ENCODE measurements at places on chromosomes 1 and 21.
A peak's percentile ranks its signal among the peaks of the same experiment; 100 is the strongest.

GRCh38 chr1:224641030-224641429 is 24.9 kb downstream of the CNIH3 start:
- no peak for DNase-seq

DNA sequence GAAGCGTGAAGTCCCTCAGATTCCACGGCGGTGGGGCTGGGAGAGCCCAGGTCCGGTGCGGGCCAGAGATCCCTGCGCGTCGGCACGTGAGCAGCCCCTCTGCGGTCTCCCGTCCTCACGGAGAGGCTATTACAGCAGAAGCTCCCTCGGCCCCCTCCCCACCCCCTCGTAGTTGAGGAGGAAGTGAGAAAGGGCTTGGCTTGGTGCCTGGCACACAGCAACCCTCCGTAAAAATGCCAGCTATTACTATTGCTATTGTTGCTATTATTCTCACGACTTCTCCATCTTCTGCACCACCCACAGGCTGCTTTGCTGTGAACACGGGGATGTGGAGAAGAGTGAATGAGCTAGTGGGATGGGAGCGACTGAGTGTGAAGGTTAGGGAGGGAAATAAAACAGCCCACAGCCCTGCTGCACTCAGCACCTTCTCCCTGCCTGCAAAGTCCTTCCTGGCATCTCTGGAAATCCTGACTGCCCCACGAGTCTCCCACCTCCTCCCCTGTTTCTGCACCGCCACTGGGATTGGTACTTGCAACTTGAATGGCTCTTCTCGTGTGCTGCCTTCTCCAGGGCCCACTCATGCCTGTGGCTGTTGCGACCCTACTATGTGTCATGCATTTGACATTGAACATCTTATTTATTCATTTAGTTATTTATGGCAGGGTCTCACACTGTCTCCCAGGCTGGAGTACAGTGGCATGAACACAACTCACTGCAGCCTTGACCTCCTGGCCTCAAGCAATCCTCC is 26.6 kb downstream of the ZBTB18 start:
- DNase-seq = no peak

GRCh38 chr1:246043556-246043955 is 463.5 kb downstream of the SMYD3 start:
- DNase-seq = no peak

DNA sequence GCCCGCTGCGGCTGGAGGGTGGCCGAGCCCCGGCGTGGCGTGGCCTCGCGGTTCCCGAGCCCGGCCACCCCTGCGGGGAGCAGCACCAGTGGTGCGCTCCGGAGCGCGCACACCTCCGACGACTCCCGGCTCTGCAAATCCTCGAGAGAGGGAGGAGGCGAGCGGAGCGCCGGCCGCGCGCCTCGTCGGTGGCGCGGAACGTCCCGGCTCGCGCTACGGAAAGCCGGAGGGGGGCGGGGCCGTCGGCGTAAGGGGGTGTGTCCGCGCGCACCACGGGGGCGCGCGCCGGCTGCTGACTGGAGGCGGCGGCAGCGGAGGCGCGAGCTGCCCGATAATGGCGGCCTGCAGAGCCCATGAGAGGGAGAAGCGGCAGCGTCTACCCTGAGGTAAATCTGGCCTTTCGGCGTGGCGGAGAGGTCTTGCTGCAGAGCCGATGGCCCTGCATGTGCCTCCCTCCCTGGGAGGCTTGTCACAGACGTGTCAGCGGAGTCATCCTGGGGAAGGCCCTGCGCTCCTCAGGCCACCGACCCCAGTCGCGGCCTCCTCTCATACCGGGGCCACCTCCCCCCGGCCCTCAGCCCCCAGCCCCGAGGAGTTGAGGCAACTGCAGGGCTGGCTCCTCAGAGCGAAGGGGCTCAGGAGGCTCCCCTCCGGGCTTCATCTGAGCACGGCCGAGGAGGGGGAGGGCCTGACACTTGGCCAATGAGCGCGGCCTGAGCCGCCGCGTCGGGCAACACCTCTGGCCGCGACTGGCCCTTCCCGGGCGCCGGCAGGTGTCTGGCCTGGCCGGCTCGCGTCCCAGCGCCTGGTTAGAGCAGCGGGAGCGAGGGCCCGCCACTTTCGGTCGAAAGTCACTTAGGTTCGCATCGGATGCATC is at the start of gene PDIK1L:
PDIK1L (plus strand) TSS at position 295 of the 877 bp plus-strand sequence. CDS start 2,485 bp downstream, outside the sequence.
- DNase-seq = peak; percentile 94

DNA sequence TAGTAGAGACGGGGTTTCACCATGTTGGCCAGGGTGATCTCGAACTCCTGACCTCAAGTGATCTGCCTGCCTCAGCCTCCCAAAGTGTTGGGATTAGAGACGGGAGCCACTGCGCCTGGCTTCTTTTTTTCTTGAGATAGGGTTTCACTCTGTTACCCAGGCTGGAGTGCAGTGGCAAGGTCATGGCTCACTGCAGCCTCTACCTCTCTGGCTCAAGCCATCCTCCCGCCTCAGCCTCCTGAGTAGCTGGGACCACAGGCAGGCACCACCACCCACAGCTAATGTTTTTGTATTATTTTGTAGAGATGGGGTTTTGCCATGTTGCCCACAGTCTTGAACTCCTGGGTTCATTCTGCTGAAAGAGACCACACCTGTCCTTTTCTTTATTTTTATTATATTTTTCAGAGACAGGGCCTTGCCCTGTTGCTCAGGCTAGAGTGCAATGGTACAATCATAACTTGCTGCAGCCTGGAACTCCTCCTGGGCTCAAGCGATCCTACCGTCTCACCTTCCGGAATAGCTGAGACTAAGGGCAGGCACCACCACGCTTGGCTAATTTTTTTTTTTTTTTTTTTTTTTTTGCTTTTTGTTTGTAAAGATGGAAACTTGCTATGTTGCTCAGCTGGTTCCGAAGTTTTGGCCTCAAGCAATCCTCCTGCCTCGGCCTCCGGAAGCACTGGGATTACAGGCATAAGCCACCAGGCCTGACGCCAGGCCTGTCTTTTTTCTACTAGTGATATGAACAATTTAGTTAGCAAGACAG is 3.1 kb downstream of the LMNA start:
- no peak for DNase-seq

DNA sequence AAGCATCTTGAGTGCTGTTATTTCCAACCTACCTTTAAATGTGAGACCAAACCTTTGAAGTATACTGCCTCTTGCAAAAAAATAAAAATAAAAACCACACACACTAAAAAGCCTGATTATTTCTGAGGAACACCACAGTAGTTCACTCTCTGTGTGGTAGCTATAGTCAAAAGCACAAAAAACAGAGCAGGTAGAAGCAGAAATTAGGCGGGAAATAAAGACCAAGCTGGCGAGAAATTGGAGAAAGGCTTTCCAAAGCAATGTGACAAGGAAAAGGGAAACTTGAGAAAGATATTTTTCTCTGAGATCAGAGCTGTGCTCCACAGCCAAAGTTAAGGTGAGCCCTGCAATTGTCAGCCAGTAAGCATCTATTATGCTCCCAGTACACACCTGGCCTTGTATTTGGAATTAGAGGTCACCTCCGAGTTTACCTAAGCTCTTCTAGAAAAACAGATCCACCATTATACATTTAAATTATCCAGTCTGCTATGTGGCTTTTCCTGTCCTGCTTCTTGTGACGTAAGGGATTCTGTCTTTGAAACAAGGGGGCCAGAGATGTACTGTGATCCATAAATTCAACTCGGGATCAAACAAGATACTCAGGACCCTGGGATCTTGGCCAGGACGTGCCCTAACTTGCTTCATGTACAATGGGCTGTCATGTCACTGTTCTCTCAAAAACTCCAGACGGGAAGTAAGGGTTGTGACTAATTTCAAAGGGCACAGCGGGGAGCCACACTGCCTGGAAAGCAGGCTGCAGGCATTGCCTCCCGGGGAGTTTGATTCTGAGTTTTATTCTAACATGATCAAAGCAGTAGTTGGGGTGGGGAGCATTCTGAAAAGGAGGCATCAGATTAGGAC is 39.8 kb upstream of the RAB4A start:
- DNase-seq = no peak

GRCh38 chr21:43626390-43626789 is 32.9 kb downstream of the HSF2BP start:
- no peak for DNase-seq

DNA sequence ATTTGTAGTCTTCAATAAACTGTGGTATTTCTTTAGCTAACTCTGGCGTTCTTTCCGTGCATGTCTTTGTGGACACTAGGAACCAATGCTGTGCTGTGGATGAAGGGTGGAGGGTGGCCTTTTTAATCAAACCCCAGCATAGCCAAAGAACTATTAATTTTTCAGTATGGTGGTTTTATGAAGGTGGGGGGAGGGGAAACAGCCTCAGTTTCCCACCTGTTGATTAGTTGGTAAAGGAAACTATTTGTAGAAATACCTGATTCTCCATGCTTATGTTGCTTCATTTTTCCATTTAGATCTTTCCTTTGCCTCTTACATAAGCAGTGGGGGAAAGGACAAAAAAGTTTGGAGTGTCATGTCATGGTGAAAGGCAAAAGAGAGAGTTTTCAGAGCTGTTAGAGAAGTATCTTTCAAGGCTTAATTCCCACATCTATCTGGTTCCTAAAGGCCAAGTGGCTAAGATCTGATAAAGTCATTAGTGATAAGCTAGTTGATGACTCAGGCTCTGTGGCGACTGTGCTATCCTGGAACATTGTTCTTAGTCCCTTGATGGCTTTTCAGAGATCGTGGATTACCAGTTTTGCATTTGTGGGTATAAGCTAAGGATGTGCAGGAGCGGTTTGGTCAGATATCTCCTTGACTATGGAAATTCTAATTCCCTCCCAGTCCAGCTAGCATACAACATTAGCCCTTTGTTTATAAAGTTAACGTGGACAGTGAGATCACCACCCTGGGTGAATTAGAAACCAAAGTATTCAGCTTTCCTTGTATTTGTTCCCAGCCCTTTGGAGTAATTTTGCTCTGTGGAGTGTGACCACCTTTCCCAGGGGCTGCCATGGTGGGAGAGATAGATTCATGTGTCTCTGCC is 8.7 kb upstream of the HAX1 start:
- no peak for DNase-seq

GRCh38 chr1:244035358-244035757 is 15.7 kb upstream of the ZBTB18 start:
- DNase-seq = no peak

- no peak for DNase-seq
Measured at GRCh38 chr1:236214761-236215160, 67.0 kb downstream of the ERO1B start.

DNA sequence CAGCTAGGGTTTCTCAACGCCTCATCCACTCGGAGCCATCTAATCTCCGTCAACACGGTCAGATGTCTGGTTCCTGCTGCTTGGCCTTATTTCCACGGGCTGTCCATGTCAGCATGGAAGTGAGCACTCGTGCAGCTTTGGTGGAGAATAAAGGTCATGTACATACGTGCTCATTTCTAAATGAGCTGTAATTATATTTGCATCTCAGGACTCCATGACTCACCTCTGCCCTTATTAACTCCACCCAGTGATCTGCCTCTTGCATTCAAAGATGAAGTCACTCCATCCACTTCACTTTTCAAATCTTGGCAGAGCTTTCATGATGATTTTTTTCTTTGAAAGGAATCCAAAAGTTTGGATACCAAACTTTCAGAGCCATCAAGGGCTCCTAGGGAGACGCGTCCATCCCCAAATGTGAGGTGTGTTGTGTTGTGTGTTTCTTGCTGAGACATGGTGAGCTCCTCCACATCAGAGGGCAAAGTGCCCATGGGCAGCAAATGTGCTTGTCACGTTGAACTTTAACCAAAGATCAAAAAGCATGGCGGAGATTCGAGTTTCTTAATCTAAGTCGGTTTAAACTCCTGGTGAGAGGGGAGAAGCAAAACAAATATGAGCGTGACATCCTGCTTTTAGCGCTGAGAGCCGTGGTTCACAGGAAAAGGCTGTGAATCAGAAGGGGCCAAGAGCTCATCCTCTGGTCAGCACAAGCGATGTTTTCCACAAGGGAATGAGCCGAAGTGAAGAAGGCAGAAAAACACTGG is 68.6 kb upstream of the ERRFI1 start:
- no peak for DNase-seq

DNA sequence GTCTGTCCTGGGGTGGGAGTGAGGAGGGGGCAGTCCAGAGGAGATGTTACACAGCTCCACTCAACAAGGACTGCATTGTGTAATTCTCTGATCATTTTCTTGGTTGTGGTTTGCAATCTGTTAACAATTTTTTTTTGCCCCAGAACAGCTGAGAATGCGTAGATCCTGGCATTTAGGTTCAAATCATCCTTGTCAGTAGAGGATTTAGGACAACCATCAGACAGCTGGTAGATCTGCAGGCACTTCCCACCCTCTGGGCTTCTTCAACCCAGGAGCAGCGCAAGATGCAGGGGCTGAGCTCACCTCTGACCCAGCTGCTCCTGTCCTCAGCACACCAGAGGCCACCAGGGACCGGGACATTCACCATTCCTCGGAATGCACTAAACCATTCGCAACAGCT is 13.5 kb downstream of the BCAR3 start:
- no peak for DNase-seq

GRCh38 chr1:109595531-109595930 is 23.9 kb downstream of the GNAT2 start:
- no peak for DNase-seq

GRCh38 chr1:107843989-107844388 is 121.0 kb downstream of the VAV3 start:
- no peak for DNase-seq

DNA sequence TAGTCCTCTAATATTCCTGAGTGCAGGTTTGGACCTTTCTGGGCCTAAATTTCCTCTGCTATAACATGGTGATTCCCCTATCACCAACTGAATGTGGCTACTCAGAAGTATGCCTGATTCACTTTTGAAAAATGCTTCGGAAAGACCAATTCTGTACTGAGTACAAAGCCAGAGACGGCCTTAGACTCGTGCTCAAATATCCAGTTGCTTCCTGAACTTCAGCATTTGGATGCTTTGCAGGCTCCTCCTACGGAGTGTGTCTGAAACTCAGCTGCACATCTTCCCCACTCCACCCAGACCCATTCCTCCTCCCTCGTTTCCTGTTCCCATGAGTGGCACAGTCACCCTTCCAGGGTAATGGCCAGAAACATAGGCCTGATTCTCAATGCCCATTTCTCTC is 98.4 kb upstream of the GADD45A start:
- DNase-seq = no peak

DNA sequence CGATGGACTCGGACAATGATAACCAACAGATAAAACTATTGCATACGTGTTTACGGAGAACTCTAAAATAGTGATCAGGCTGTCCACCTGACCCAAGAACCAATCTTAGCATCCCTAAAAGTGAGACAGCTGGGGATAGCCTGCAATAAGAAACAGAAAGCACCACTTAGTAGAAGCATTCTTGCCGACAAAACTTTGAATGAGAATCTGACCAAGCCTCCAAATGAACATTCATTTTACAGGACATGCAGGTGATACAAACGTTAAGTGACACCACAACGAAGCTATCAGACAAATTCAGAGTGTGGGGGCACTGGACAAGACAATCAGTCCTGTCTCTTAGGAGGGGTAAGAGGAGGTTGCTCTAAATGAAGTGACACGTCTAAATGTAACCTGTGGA is 1.2 kb downstream of the PSMG1 start:
- no peak for DNase-seq

Data from activated naive CD4-positive, alpha-beta T cell treated with Interleukin-2 at 50 U/mL for 16 hours (primary cell).